ENCODE measurements at places on chromosomes 16 and 17.

GRCh38 chr17:28280826-28281225 is 38.2 kb upstream of the TMEM97 start:
- no peak for DNase-seq

- peak; percentile 7 for DNase-seq
Measured at GRCh38 chr17:51734462-51734861, 424.1 kb downstream of the CA10 start.

DNA sequence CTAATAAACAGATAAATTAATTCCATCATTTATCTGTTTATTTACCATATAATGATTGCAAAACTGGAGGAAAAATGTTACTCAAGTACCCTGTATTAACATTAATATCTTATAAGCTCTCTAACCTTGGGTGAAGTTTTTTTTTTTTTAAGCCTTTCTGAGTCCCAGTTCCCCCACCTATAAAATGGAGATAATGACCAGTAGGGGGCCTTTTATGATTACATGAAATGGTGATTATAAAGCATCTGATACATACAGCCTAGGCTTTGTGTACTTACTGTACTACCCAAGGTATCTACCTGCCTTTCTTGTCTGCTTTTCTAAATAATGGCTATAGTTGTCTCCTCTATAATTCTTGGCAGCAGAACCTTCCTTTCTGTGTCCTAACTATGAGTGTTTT is 22.6 kb downstream of the LRRC36 start:
- no peak for DNase-seq

GRCh38 chr17:50719144-50719923 is at the start of gene LUC7L3:
Gene LUC7L3, plus strand, starts transcription at chr17:50719603. Its CDS starts 130 bp downstream, at chr17:50719733.
- peak; percentile 95 for DNase-seq

- no peak for DNase-seq
Measured at GRCh38 chr17:37826497-37827430, 81.9 kb upstream of the HNF1B start.

GRCh38 chr17:57368637-57369336 is 112.5 kb downstream of the MSI2 start:
- no peak for DNase-seq

- DNase-seq: no peak
Measured at GRCh38 chr16:65845466-65846209, 520.9 kb upstream of the CDH5 start.

GRCh38 chr17:681316-681715 is 33.3 kb downstream of the VPS53 start:
- DNase-seq: no peak

GRCh38 chr16:19130852-19131824 is 17.4 kb downstream of the ITPRIPL2 start:
- no peak for DNase-seq

- DNase-seq: no peak
Measured at GRCh38 chr16:66091471-66091891, 275.0 kb upstream of the CDH5 start.

DNA sequence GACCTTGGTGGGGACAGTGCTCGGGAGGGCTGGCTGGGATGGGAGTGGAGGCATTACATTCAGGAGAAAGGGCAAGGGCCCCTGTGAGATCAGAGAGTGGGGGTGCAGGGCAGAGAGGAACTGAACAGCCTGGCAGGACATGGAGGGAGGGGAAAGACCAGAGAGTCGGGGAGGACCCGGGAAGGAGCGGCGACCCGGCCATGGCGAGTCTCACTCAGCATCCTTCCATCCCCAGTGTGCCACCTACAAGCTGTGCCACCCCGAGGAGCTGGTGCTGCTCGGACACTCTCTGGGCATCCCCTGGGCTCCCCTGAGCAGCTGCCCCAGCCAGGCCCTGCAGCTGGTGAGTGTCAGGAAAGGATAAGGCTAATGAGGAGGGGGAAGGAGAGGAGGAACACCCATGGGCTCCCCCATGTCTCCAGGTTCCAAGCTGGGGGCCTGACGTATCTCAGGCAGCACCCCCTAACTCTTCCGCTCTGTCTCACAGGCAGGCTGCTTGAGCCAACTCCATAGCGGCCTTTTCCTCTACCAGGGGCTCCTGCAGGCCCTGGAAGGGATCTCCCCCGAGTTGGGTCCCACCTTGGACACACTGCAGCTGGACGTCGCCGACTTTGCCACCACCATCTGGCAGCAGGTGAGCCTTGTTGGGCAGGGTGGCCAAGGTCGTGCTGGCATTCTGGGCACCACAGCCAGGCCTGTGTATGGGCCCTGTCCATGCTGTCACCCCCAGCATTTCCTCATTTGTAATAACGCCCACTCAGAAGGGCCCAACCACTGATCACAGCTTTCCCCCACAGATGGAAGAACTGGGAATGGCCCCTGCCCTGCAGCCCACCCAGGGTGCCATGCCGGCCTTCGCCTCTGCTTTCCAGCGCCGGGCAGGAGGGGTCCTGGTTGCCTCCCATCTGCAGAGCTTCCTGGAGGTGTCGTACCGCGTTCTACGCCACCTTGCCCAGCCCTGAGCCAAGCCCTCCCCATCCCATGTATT is 1.1 kb downstream of the CSF3 start:
- no peak for DNase-seq

DNA sequence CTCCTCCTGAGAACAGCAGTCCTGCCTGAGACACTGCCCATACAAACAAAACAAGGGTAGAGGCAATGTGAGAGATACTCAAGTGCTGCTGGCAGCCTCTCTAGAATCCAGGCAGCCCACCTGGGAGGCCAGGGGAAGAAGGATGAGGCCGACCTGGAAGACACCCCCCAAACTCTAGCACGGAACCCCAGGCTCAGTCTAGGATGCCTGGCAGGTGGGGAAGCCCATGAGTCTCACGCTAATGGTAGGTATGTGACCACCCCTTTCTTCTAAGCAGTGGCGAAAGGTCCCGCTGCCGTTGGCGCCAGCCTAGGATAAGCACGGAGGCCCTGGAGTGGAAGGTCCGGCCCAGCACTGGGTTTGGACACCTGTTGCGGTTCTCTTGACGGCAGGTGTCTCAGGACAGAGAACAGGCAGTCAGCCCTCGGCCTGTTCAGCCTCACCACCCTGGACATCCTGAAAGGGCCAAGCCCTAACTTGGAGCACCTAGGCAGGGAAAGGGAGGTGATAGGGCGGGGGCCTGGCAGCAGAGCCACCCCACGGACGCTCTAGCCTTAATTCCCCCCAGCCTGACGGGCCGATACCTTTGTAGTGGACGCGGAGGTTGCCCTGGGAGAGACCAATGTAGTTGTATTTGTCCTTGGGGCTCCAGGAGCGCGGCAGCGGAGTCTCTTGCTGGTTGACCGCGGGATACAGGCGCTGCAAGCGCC is 487 bp downstream of the RANBP10 start:
- peak; percentile 12 for DNase-seq

- DNase-seq: no peak
Measured at GRCh38 chr16:51326131-51326856, 175.2 kb upstream of the SALL1 start.

GRCh38 chr17:42210046-42210445 is 15.8 kb upstream of the GHDC start:
- no peak for DNase-seq

GRCh38 chr17:57855391-57856035 is 5.7 kb upstream of the MRPS23 start:
- no peak for DNase-seq

- peak; percentile 10 for DNase-seq
Measured at GRCh38 chr16:79415983-79416640, 184.4 kb downstream of the MAF start.

GRCh38 chr16:61344791-61345190 is 691.4 kb downstream of the CDH8 start:
- no peak for DNase-seq

DNA sequence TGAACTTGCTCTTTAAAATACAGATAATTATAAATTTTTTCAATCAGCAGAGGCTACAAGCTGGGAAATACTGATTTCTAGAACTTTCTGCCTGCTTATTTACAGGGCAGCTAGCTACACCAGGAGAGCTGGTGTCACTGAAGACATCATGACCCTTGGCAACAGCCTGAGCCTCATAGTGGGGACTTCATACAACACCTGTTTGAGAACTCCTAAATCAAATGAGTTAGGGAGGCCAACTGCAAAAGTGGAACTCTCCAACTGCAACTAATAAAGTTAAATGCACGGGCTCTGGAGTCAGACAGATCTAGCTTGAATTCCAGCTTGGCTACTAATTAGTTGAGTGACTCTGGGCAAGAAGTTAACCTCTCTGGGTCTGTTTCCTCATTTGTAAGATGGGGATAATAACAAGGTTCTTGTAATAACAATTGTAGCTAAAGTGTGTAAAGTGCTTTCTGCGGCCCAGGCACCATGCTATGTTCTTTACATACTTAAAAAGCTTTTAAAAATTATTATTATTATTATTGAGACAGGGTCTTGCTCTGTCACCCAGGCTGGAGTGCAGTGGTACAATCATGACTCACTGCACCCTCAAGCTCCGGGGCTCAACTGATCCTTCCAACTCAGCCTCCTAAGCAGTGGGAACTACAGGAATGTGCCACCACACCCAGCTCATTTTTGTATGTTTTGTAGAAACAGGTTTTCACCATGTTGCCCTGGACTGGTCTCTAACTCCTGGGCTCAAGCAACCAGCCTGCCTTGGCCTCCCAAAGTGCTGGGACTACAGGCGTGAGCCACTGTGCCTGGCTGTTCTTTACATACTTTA is 33.4 kb downstream of the VAC14 start:
- no peak for DNase-seq

DNA sequence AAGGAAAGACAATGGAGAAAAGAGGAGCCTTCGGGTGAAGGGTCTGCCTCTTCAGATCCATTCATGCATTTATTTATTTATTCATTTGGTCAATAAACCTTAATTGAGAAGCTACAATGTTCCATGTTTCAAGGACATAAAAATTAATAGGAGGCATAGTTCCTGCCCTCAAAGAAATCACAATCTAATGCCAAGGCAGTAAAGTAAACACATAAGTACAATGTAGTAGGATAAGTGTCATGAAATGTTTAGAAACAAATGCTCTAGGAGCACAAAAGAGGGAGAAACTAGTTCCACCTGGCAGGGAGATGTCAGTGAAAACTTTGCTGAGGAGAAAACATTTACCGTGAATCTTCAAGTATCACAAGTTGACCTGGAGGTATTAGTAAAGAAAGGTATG is 103.5 kb upstream of the NOG start:
- no peak for DNase-seq

GRCh38 chr17:50181144-50181543 is 15.3 kb downstream of the SGCA start:
- no peak for DNase-seq

DNA sequence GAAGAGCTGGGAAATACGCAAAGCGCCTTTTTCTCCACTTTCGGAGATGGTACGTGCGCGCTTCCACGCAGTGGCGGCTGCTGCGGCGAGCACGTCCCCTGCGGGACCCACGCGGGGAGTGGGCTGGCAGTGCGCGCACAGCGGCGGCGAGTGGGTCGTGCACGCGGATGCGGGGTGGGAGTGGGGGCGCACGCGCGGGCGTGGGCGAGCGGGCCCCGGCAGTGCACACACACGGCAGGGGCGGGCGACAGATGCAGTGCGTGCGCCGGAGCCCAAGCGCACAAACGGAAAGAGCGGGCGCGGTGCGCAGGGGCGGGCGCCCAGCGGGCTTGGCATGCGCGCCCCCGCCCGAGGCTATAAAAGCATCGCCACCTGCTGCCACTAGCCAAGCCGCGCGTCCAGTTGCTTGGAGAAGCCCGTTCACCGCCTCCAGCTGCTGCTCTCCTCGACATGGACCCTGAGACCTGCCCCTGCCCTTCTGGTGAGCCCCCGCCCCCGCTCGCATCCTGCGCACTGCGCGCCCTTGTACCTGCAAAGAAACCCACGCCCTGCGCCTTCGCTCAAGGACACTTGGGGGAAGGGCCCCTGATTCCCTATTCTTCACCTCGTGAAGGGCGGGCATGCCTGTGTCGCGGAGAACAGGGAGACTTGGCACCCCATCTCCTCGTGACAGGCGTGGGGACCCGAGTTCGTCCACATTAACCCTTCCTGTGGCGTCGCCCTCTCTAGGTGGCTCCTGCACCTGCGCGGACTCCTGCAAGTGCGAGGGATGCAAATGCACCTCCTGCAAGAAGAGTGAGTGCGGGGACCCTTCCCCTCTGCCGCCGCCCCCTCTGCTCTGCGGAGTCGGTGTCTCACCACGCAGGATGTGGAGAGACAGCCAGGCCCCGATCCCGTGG is at the start of gene MT3:
TSS of gene MT3 (plus strand) at position 388 of the 899 bp plus-strand sequence. CDS start at position 451, 63 bp downstream.
- DNase-seq: peak; percentile 19

- DNase-seq: no peak
Measured at GRCh38 chr17:64614266-64615027, 47.7 kb downstream of the SMURF2 start.
